ENCODE measurements at places on chromosomes 6 and 20.

GRCh38 chr20:59861401-59861800 lies 72.0 kb downstream of the SYCP2 start:
- no peak for DNase-seq

- no peak for DNase-seq
These were observed 236.9 kb downstream of the EPM2A start for GRCh38 chr6:145498425-145498824.

- DNase-seq, result no peak
These were observed 124.0 kb downstream of the PXDC1 start for GRCh38 chr6:3627501-3627900.

DNA sequence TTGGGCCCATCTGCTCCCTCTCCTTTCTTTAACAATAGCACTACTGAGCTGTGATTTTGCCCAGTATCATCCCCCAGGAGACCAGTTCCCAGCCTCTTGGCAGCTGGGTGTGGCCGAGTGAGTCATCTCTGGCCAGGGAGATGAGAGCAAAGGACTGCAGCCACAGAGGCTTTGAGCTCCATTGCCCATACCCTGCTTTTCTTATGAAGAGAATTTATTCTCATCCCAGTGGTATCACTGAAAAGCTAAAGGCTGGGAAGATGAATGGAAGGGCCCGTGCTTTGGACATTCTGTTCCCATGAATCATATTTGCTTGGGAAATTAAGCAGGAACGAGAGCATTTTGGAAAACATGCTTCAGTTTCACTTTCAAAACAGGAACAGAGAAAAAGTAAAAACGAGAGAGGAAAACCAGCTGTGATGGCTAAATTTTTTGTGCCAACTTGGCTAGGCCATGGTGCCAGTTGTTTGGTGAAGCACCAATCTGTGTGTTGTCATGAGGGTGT lies 14.9 kb downstream of the CST3 start:
- no peak for DNase-seq

DNA sequence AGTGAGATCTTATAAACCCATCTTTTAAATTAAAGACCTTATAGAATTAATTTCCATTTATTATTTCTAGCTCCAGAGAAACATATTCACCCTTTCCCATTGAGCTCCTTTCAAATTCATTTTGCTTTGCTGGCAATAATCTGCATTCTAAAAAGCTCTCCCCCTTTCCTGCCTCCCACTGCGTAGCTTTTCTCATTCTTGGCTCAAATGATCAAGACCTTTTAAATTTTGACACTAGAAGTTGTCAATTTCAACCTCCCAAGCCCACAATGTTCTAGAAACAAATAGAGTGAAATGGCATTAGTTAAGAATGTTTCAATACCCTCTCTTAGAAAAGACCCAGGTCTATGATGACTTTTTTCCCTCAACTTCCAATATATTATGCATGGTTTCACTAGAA lies 186.9 kb downstream of the AKAP7 start:
- DNase-seq, result no peak

GRCh38 chr6:105099371-105099770 lies 80.4 kb downstream of the POPDC3 start:
- no peak for DNase-seq

DNA sequence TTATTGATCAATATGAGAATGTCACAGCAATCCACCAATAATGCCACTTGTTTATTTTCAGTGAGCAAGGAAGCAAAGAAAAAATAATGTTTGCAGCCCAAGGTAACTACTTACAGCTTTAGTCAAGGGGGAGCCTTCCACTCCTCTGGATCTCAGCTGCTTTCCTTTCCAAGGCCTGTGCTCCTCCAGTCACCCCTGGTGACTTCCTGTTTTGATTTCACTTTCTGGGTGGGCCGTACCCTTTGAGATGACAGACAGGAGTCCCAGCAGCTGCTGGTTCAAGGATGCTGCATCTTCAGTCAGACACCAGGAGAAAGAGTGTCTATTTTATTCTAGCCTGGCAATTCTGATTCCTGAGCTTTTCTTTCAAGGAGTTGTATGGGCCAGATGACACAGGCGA lies 5.6 kb upstream of the VNN2 start:
- DNase-seq, result peak; percentile 6

GRCh38 chr6:1003394-1004160 lies 308.3 kb upstream of the FOXQ1 start:
- no peak for DNase-seq

DNA sequence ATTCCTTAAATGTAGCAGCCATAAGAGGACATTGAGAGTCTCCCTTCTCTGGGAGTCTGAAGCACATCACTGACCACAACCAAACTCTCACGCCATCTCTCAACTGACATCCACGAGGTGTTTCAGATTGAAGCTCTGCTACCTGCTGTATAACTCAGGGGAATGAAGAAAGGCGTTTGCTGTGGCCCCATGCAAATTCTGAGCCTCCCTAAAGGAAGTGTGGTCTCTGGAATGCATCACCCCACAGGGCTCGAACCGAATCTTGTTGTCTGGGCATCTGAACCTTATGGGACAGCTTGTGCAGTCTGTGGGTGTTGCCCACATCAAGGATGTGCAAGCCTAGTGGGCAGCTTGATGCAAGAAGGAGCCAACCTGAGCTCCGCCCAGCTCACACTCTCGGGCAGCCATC lies 10.9 kb downstream of the PMEPA1 start:
- peak; percentile 11 for DNase-seq

DNA sequence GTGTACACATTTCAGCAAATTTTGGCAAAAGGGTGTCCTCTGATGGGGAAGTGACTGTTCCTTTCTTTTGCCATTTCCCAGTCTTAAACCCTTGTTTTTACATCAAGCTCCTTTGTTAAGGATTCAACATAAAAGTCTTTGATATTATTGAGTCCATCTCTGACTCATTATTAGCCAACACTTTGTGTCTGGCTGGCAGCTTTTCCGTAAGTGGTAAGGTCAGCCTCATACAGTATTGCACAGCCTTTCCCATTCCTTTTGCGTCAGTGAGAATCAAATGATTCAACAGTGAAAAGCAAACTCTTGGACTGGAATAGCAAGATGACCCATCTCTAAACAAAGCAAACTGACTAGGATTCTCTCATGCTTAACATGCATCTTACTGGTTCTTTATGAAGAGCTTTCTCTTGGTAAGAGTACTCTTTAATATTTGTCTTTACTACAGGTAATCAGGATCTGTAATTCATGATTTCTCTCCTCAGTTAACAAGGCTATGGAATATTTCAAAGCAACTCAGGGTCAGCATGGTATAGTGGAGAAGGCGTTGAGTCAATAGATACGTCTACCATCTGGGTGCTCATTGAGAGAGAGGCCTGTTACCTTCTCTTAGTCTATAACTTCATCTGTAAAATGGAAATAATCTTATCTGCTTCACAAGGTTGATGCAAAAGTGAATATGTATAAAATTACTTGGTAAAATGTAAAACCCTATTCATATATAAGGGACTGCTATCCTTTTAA lies 183.6 kb downstream of the PRL start:
- no peak for DNase-seq

DNA sequence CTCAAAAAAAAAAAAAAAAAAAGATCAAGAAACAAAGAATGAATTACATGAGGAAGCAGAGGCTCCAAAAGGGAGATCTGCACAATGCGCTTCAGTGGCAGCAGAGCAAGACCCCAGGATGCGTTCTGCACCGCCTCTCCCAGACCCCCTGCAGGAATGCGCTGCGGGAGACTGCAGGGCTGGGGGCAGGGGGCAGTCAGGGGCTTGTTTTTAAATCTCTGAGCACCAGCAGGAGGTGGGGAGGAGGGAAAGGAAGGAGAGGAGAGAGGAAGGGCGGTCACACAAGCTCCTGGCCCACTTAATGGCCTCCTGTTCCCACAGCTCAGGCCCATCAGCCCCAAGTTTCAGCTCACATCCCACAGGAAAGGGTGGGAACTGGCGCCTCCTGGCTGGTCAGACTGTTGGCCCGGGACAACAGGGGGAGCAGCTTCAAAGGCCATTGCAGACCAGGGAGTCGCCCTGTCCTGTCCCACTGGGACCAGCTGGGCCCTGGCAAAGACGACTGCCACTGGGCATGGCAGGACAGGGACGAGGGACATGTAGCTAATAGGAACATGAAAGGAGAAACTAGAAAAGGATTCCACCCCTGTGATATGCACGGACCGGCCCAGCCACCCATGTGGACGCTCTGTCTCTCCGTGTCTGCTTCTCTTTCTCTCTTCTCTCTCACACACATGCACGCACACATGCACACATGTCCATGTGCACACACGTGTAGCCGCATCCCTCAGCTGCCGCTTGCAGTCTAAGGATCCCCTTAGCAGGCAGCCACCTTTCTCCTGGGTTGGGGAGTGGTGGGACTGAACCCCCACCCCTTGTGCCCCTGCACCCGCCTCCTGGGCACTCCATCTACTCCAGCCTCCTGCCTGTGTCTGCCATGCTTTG lies 34.7 kb downstream of the TFEB start:
- no peak for DNase-seq

GRCh38 chr20:63259734-63260460 lies 5.6 kb upstream of the NKAIN4 start:
- no peak for DNase-seq

DNA sequence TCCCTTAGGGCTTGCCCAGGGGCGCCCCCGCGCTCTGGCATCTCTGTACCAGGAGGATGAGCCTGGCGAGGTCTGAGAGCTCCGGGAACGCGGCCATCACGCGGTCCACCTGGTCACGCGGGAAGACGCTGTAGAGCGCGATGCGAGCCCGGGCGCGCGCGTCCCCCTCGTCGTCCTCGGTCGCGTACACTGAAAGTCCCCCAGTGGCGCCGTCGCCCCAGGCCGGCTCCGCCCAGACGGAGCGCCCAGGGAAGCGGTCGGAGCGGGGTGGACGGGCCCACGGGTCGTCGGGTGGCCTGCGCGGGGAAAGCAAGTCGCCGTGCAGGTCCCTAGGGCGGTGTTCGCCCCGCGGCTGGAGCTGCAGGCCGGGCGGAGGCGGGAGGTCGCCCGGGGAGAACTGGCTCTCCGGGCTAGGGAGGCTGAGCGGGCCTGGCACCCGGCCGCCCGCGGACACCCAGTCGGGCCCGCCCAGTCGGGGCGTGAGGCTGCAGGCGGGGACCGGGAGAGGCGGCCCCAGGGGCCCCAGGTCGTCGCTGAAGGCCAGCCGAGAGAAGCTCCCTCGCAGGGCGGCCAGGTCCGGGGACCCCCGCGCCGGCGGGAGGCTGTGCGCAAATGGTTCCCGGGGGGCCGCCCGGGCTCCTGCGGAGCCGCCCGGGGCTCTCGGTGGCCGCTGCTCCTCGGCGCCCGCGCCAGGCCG lies 34.0 kb downstream of the ZC3H12D start:
- no peak for DNase-seq

- DNase-seq, result no peak
These were observed 183.1 kb downstream of the GMPR start for GRCh38 chr6:16421462-16421960.

DNA sequence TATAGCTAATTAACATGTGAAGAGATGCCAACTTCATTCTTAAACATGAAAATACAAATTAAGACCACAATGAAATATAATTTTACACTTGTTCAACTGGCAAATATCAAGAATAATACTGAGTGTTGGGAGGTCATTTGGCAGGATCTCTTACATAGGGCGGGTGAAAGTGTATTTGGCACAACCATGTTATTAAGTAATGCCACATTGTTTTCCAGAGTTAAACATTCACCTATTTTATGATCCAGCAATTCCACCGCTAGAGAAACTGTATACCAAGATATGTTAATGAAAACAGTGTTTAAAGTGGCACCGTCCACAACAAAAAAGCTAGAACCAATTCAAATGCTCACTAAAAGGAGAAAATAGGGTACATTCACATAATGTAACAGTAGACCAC lies 14.1 kb downstream of the MOCS1 start:
- DNase-seq, result no peak

- no peak for DNase-seq
These were observed 79.7 kb downstream of the EDN1 start for GRCh38 chr6:12369781-12370262.

DNA sequence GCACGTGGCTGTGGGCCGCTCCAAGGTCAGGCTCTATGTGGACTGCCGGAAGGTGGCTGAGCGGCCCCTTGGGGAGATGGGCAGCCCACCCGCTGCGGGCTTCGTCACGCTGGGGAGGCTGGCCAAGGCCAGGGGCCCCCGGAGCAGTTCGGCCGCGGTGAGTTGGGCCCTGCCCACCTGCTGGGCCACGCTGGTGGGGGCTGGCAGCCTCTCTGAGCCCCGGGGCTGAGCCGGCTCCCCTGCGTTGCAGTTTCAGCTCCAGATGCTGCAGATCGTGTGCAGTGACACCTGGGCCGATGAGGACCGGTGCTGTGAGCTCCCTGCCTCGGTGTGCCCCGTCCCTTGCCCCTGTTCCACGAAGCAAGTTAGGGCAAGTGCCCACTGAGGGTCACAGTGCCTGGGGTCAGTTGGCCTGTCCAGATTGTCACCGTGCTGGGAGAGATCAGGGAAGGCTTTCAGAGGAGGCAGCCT lies 27.1 kb downstream of the COL20A1 start:
- no peak for DNase-seq

DNA sequence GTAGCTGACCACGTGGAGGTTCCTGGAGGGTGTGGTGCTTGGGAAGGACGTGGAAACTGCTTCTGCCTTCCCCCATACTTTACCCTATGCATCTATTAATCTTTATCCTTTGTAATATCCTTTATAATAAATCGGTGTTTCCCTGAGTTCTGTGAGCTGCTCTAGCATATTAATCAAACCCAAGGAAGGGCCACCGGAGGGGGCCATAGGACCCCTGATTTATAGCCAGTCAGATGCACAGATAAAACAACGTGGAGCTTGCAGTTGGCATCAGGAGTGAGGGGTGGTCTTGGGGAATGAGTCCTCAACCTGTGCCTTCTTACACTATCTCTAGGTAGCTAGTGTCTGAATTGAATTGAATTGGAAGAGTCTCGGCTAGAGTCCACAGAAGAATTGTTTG lies 36.5 kb upstream of the TFAP2A start:
- no peak for DNase-seq

DNA sequence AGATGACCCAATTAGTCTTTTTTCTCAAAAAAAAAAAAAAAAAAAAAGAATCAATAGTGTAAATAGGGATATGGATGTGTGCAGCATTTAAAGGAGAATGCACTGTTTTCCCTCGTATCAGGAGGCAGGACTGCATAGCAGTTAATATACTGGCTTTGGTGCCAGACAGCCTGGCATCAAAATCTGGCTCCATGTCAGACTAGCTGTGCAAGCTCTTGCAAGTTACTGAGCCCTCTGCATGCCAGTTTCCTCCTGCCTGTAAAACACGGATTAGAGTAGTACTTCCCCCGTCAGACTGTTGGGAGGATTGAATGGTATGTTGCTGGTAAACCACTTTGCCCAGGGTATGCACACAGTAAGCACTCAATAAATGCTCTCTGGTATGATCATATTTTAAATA lies 594.2 kb upstream of the CHD6 start:
- no peak for DNase-seq

DNA sequence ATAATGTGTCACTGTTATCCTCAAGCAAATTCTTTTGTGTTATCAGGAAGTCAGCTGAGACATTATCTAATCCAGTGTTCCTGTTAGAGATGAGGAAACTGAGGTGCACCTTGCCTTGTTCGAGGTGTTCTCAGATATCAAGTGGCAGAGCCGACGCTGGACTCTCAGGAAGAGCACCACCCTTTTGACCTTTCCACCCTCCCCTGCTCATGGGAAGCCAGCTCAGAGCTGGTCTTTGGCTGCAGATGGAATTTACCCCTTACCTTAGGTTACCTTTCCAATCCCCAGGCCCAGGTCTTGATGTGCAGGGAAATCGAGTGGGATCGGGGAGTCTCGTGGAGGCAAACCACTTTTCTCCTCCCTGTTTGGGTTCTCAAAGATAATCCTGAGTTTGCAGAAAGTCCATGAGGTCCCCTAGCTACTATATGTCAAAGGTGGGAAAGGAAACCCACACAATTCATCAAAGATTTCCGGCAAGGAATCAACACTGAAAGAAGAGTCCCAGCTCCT lies 62.9 kb upstream of the PIM1 start:
- DNase-seq, result no peak

- no peak for DNase-seq
These were observed 9.4 kb upstream of the BMP7 start for GRCh38 chr20:57275813-57276212.

GRCh38 chr6:107444277-107444676 lies 15.1 kb downstream of the PDSS2 start:
- DNase-seq, result no peak

Data from stimulated activated CD8-positive, alpha-beta memory T cell treated with anti-CD3 and anti-CD28 coated beads, Interleukin-7, amount 100 ng/mL, for 48 hours (primary cell).